ENCODE measurements at places on chromosomes 3 and 15.
A peak's percentile ranks its signal among the peaks of the same experiment; 100 is the strongest.

DNA sequence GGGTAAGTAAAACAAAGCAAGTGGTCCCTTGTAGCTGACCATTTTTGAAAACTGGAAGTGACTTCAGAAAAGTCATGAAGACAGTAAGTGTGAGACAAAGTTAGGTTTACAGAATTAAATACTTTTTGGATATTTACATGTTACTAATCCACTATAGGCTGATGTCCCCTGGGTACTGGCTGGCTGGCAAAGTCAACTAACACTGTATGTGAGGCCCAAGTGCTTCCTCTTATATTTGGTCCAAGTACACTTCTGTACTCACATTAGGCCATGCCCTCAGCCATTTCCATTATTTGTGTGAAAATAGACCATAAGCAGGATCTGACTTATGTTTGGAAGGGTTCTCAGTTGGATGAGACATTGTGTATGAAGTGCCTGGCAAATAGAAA is 5.5 kb upstream of the LEKR1 start:
- no peak for DNase-seq

DNA sequence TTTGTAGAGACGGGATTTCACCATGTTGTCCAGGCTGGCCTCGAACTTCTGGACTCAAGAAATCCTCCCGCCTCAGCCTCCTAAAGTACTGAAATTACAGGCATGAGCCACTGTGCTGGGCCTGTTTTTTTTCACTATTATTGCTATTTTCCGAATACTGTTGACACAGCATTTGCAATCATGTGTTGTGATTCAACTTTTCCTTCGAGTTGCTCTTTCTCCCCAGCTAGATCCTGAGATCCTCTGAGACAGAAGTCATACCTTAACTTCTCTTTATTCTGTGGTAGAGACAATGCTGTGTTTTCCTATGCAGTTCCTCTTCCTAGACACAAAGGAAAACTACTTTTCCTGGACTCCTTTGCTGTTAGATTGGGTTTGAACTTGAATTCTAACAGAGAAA is 46.4 kb upstream of the USP3 start:
- no peak for DNase-seq

GRCh38 chr3:148729476-148730055 is 31.9 kb downstream of the AGTR1 start:
- peak; percentile 10 for DNase-seq

- DNase-seq = no peak
Observed at GRCh38 chr3:99878005-99878404, 60.3 kb downstream of the CMSS1 start.

- no peak for DNase-seq
Observed at GRCh38 chr3:187963677-187964385, 190.1 kb upstream of the LPP start.

DNA sequence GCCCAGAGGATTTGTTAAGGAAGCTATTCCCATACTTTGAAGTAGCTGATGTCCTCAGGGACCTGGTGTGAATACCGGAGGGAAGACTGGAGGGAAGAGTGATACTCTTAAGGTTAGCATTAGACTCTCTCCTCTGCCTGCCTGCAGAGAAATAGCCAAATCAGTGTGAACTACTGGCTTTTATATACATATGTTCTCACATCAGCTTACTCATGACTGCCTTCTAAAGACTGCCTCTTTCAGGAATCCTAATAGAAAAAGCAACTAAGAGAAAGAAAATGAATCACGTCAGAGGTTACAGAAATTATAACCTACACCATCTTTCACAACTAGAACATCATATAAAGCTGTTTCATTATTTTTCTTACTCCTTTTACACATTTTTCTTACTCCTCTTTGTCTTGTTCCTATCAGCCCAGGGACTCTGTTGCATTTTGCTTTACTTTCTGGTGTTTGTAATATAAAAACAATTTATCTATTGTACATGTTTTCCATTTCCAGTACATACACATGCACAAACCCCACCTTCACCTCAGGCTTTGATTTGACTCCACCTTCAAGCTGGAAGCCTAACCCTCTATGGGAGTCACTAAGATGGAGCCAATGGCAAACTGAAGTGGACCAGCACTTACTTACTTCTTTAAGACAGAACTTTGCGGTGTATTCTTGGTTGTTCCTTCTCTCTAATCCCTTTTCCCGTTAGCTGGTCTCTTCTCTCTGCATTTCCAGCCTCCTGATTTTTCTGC is 257.7 kb upstream of the UBE2E1 start:
- DNase-seq = no peak

GRCh38 chr3:142884531-142884930 is 4.4 kb downstream of the PCOLCE2 start:
- DNase-seq = no peak

- DNase-seq = no peak
Observed at GRCh38 chr3:45109771-45110508, 36.2 kb downstream of the CDCP1 start.

DNA sequence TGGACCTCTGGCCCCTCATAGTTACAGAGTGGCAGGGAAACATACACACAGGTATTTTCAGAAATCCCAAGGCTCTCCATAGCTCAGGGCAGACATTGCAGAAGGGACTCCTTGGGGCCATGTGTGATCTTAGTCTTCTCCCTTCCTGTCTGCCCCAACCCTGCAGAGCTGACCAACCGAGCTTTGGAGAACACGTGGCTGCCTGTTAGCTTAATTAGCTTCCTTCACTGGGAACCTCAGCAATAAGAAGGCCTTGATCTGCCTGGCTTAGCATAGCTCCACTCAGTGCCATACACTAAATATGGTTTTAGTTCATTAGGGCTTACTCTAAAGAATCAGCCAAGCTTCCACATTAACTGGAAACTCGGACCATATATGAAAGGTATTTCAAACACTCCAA is 12.3 kb downstream of the LYZL4 start:
- no peak for DNase-seq

DNA sequence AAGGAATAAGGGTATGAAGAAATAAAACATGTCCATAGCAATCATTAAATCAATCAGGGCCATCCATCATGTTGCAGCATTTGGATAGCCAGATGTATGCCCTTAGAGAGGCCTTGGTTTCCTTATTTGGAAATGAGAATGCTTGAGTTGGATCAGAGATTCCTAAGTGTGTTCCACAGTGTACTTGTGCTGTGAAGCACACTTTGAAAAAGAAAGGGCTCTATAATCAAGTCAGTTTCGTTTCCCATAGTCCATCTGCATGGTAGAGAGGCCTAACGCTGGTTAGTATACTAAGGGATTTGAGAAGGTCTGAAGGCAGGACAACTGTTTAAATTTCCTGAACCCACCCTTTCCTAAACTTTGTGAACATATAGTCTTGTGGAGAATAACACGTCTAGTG is 30.9 kb downstream of the RBMS3 start:
- no peak for DNase-seq

- DNase-seq = no peak
Observed at GRCh38 chr15:89332446-89332845, 2.2 kb downstream of the POLG start.
